ENCODE measurements at places on chromosomes 16 and 17. TPM values are rescaled to one million over a fixed set of nuclear protein-coding genes. Genes with fewer than 3 reads are reported as not detected.

CD68 gene
- total RNA-seq, result 39.7 TPM

ABCA6 gene
- total RNA-seq, result 0.23 TPM

RDM1 gene
- 2.2 TPM for total RNA-seq

UTS2R gene
- total RNA-seq, result not detected

EEF2K gene
- total RNA-seq, result 15.5 TPM

HBQ1 gene
- total RNA-seq, result 6.9 TPM

PRAC1 gene
- total RNA-seq, result not detected

CAMKK1 gene
- total RNA-seq, result 15.6 TPM

FN3K gene
- 9.1 TPM for total RNA-seq

LRRC46 gene
- total RNA-seq, result 2.8 TPM

KRTAP2-3 gene
- total RNA-seq, result not detected

CACNG1 gene
- not detected for total RNA-seq

IRX3 gene
- total RNA-seq, result 4.5 TPM

DNAI2 gene
- not detected for total RNA-seq

MMP28 gene
- total RNA-seq, result 4.1 TPM

HOXB13 gene
- 1.6 TPM for total RNA-seq

CRHR1 gene
- not detected for total RNA-seq

FNDC8 gene
- 0.07 TPM for total RNA-seq

SULT1A4 gene
- 31.4 TPM for total RNA-seq

Measured in A549 treated with RU486 at 1 μM for 4 hours (cell line).